ENCODE measurements at places on chromosomes 11 and 22.

GRCh38 chr11:103609117-103610066, 427.0 kb upstream of the DDI1 start:
- DNase-seq: peak; percentile 83

DNA sequence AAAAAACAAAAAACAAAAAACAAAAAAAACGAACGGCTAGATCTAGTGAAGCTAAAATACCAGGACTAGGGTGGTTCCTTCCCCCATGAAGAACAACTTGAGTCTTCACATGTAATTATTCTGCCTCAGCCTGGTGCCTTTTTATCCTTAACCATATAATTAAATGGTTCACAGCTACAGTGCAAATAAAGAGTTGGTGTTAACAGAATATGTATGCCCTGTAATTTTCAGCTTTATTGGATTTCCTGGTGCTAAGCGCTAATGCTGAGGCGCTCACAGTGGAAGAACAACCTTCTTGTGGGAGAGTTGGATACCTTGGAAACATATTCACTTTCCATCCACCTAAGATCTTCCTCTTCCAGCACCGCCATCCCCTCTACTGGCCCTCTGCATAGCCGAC, 158.5 kb upstream of the SORL1-AS1 start:
- DNase-seq: no peak

DNA sequence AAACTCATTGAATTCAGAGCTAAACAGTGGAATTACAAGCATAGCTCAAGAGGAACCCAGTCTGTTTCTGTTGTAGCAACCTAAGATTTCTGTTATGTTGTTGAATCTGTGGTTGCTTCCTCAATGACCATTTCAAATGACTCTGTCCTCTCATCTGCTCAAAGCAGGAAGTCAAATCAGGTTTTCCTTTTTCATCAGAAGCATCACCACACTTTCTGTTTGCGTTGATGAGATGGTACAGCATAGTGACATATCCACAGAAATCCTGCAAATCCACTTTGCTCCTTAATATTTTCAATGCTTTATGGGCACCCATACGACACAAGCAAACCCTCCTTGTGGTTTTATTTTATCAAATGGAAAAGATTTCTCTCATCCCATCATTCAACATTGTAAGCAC, 12.6 kb upstream of the UCP2 start:
- DNase-seq: no peak

DNA sequence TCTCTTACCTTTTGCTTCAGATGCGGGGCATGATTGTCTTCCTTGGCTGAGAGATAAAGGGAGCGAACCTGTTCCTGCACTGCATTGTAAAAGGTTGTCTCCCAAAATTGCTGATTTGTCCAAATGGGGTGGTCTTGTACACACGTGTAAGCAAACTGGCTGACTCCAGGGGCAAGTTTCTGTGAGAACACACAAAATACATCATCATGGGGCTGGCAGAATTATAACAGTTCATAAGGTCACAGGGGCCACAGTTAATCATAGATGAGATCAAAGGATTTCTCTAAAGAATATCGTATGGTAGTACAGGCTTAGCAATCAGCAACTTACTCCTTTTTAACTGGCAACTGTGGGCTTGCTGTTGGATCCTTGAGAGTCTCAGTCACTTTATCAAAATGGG, 194.3 kb downstream of the SWAP70 start:
- DNase-seq: no peak

- no peak for DNase-seq
Observed at GRCh38 chr11:61102667-61103571, 630 bp downstream of the CD5 start.

DNA sequence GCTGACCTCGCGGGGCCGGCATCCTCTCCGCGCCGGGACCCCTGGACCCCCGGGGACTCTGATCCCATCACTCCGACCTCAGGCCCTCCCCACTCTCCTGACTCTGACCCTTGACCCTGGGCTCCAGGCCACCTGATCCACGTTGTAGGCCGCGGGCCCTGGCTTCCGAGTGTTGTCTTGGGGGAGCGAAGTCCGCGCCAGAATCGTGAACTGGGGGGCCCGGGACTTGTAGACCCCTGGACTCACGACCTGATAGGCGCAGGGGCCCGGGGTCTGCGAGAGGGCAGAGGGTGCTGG, 716 bp upstream of the TYMP start:
- no peak for DNase-seq

DNA sequence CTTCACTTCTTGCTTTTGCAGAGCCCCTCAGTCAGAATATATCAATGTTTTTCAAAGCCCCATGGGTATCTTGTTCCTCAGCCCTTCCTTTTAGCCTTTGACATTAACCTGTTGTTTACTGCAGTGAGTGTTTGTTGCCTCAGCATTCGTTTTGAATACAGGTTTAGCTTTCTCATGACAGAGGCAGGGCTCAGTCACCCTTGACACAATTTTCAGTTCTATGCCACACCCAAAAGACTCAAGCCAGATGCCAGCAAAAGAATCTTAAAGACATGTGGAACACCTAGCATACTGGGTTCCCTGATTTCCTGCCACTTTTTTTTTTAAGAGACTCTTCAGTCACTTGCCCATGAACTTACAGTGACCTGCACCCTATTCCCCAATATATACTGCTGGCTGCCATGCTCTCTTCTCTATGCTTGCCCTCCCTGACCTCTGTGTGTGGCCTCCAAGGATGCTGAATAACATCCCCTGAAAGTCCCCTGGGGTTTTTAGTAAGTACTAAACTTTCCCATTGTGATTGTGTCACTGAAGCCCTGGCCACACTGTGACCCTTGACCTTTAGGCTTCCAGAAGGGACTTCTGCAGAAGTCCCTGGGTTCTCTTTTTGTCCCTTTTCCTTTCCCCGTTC, 1225.5 kb downstream of the TBC1D22A start:
- no peak for DNase-seq

DNA sequence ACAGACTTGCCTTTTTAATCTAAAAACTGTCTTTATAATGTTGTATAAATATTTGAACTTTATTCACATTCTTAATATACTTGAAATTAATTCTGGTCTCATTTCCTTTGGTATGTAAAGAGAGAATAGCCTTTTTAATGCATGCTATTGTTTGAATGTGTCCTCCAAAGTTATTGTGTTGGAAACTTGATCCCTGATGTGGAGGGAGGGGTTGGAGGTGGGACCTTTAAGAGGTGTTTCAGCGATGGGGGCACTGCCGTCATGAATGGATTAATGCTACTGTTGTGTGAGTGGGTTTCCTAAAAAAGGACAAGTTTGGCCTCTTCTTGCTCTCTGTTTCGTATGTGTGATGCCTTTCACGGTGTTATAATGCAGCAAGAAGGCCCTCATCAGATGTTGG, 131.7 kb downstream of the DDX10 start:
- no peak for DNase-seq

- no peak for DNase-seq
Observed at GRCh38 chr11:65538232-65538914, 13.5 kb downstream of the SCYL1 start.

- no peak for DNase-seq
Observed at GRCh38 chr11:60371854-60372253, 6.5 kb upstream of the MS4A7 start.

DNA sequence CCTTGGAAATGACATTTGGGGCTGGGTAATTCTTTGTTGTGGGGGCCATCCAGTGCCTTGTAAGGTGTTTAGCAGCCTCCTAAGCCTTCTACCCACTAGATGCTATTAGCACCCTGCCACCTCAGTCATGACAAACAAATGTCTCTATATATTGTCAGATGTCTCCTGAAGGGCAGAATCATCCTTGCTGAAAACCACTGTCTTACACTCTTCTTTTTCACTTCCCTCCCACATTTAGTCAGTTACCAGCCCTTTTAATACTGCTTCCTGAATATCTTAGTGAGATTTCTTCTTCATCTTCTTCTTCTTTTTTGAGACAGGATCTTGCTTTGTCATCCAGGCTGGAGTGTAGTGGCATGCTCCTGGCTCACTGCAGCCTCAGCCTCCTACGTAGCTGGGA, 33.1 kb downstream of the TNRC6B start:
- DNase-seq: no peak

GRCh38 chr11:120108154-120108784, 29.6 kb downstream of the TRIM29 start:
- peak; percentile 94 for DNase-seq

DNA sequence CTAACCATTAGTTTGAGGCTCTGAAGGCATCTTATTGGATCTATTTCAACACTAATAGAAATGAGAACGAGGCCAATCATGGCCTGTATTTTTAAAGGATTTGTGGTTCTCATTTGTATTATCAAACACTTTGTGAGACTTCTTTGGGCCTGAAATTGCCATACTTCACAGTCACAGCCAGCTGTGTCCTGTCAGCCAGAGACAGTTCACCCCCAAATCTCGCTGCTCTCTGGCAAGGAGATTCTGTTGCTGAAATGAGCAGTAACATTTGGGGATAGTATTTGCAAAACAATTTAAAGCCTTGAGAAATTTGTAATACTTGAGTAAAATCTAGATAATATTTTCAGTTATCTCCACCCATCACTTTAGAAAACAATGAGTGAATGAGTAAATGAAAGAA, 26.9 kb upstream of the TENM4 start:
- DNase-seq: no peak

DNA sequence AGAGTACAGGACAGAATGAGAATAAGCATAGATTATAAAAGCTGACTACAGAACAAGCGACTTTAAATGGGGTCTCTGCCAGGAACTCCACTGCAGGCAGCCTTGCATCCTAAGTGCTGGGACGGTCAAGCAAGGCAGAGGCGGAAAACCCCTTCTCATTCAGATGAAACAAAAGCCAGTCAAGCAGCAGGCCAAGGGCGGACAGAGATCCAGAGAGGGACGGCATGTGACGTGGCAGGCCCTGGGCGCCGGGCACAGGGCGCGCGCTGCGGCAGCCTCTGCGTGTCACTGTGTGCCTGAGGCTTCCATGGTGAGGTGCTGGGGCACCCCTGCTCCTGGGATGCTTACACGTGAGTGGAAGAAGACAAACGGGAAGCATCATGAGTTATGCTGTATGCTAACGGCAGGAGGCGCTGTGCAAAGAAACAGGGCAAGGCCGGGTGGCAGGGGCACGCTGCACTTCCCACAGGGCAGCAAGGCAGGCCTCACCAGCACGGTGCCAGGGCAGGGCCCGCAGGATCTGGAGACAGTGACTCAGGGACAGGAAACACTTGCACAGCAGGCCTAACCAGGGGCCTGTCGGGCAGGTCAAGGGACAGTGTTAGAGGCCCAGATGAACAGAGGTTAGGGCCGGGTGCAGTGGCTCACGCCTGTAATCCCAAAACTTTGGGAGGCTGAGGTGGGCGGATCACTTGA, 6.2 kb downstream of the TOLLIP start:
- peak; percentile 79 for DNase-seq

- DNase-seq: no peak
Observed at GRCh38 chr11:1197431-1197885, 25.4 kb upstream of the MUC5B start.

DNA sequence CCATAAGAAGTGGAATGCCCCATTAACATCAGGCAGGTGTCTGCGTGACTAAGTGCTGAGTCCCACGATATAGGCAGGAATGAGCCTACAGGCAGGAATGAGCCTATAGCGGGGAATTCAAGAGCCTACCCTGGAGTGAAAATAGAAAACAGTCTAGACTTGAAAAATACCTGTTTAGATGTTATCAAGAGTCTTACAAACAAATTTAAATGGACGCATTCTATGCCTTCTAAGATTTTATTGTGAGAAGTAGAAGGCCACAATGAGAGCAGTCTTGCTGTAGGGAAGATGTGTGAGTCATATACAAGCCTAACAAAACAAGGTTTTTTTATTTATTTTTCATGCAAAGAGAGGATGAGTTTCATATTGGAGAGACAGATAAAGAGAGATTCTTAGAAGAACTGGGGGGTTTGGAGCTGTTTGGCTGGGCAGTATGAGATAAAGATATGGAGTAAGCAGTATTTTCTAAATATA, 200.8 kb upstream of the ZC3H12C start:
- DNase-seq: no peak

Data from endodermal cell (in vitro differentiated cells).